Activated naive CD8-positive, alpha-beta T cell treated with anti-CD3 and anti-CD28 coated beads for 36 hours (primary cell): ENCODE measurements at places on chromosomes 3 and 15.
A peak's percentile ranks its signal among the peaks of the same experiment; 100 is the strongest.

- peaks cover 5% of the 10 kb centered on the region for H3K27me3 ChIP-seq
- H3K27ac ChIP-seq = no peak overlapping the region
- no peaks in the 10 kb centered on the region for H3K4me1 ChIP-seq
- DNase-seq = no peak
Measured at GRCh38 chr3:159795042-159795441, 193.6 kb upstream of the IL12A start.

DNA sequence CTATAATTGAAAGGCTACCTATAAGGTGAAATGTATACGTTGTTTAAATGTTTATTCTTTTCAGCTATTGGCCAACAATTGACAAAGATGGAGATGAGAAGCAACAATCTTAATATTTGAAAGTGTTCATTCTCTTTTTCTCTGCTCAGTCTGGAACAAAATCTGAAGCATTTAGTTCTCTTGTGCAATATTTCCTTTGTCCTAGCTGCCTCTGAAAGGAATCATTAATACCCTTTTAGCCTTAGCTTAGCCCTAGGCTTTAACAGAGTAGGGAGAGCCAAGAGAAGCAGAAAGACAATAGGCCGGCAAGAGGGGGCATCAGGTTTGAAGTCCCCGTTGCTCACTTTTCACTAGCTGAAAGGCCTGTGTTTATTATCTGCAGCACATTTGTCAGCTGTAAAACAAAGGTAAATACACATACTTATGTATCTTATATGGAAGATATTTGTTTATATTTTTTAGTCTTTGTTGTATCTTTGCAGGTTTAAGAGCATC is 422.5 kb upstream of the SEMA6D start:
- no peaks in the 10 kb centered on the region for H3K4me1 ChIP-seq
- no peak for DNase-seq
- no peak overlapping the region for H3K27ac ChIP-seq
- no peak overlapping the region for H3K4me3 ChIP-seq
- H3K36me3 ChIP-seq = no peaks in the 10 kb centered on the region

- H3K27me3 ChIP-seq = no peaks in the 10 kb centered on the region
- H3K4me1 ChIP-seq = peaks cover 95% of the 10 kb centered on the region
- DNase-seq = no peak
- peak overlapping the region; percentile 97 for H3K27ac ChIP-seq
Measured at GRCh38 chr15:78050441-78050809, 27.1 kb downstream of the TBC1D2B start.

DNA sequence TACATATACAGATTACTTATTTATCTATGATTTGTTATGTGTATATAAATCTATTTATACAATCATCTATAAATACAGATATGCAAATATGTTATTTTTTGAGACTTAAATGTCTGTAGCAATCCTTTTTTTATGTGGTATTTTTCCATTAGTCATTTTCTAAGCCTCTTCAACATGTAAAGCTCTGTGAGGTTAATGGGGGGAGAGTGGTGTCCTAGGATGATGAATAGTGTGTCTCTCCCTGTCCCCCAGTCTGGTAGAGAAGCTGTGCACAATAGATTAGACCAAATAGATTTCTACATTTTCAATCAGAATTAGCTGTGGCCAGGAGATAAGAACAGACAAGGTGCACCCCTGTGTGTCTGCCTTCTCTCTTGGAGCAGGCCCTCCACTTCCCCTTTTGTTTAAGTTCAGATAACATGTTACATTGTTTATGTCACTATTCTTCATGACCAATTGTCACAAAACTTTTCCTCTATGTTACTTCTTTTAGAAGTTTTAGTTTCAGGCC is 453.9 kb downstream of the LPP start:
- H3K27ac ChIP-seq = no peak overlapping the region
- DNase-seq = no peak
- peaks cover 3% of the 10 kb centered on the region for H3K4me1 ChIP-seq
- H3K36me3 ChIP-seq = peaks cover 23% of the 10 kb centered on the region

- peaks cover 11% of the 10 kb centered on the region for H3K36me3 ChIP-seq
- no peaks in the 10 kb centered on the region for H3K27me3 ChIP-seq
- no peak for DNase-seq
- H3K4me1 ChIP-seq = no peaks in the 10 kb centered on the region
Measured at GRCh38 chr15:35443376-35443775, 102.6 kb downstream of the DPH6 start.

GRCh38 chr15:29968099-29968894 is 114.5 kb upstream of the GOLGA8J start:
- no peaks in the 10 kb centered on the region for H3K4me1 ChIP-seq
- DNase-seq = no peak
- no peak overlapping the region for H3K4me3 ChIP-seq
- peaks cover 68% of the 10 kb centered on the region for H3K27me3 ChIP-seq

GRCh38 chr15:72962054-72962702 is 90.1 kb upstream of the NEO1 start:
- peaks cover 21% of the 10 kb centered on the region for H3K27me3 ChIP-seq
- H3K27ac ChIP-seq = no peak overlapping the region
- no peak overlapping the region for H3K4me3 ChIP-seq
- no peaks in the 10 kb centered on the region for H3K4me1 ChIP-seq

- no peaks in the 10 kb centered on the region for H3K36me3 ChIP-seq
- DNase-seq = no peak
- H3K27ac ChIP-seq = no peak overlapping the region
- peaks cover 5% of the 10 kb centered on the region for H3K27me3 ChIP-seq
- no peaks in the 10 kb centered on the region for H3K4me1 ChIP-seq
- no peak overlapping the region for H3K4me3 ChIP-seq
Measured at GRCh38 chr15:35721751-35722150, 175.8 kb upstream of the DPH6 start.
